CD4-positive, alpha-beta memory T cell (primary cell): ENCODE measurements at places on chromosomes 11 and 22.

DNA sequence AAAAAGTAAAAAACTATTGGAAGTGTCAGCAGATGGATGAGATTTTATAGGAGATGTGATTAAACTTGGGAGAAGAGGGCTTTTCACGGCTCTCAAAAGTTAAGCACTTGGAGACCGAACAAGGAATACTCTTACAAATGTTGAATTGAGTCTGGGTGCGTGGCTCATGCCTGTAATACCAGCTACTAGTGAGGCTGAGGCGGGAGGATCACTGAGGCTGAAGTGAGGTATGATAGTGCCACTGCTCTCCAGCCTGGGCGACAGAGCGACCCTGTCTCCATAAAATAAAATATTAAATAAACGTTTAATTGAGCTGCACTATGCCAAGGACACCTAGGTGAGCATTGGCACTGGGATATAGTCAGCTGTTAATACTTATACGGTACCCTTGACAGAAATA lies 1.9 kb downstream of the CEP57 start:
- H3K27ac ChIP-seq, result no peak overlapping the region
- no peak for DNase-seq
- H3K36me3 ChIP-seq, result no peaks in the 10 kb centered on the region
- H3K4me3 ChIP-seq, result no peak overlapping the region
- H3K27me3 ChIP-seq, result no peaks in the 10 kb centered on the region
- peaks cover 47% of the 10 kb centered on the region for H3K4me1 ChIP-seq

DNA sequence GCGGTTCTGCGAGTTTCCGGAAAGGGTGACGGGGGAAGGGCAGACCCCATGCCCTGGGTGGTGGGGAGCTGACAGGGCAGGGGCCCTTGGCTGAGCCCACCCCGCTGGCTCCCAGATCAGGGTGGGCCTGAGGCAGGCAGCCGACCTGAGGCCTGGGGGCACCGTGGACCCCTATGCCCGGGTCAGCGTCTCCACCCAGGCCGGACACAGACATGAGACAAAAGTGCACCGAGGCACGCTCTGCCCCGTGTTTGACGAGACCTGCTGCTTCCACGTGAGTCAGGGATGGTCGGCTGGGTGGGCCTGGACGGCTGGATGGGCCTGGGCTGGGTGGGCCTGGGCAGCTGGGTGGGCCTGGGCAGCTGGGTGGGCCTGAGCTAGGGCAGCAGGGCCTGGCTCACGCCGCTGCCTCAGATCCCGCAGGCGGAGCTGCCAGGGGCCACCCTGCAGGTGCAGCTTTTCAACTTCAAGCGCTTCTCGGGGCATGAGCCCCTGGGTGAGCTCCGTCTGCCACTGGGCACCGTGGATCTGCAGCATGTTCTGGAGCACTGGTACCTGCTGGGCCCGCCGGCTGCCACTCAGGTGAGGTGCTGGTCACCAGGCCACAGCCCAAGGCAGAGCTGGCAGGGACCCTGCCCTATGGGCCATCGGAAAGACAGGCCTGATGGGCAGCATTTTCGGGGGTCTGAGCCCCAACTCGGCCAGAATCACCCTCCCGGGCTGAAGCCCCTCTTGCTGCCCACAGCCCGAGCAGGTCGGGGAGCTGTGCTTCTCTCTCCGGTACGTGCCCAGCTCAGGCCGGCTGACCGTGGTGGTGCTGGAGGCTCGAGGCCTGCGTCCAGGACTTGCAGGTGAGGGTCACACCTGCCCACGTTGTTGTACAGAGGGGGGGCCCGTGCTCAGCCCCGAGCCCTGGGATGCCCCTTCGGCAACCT lies 1.5 kb downstream of the SYT8 start:
- H3K4me3 ChIP-seq, result no peak overlapping the region
- H3K4me1 ChIP-seq, result peaks cover 22% of the 10 kb centered on the region
- H3K27ac ChIP-seq, result no peak overlapping the region
- no peaks in the 10 kb centered on the region for H3K36me3 ChIP-seq

DNA sequence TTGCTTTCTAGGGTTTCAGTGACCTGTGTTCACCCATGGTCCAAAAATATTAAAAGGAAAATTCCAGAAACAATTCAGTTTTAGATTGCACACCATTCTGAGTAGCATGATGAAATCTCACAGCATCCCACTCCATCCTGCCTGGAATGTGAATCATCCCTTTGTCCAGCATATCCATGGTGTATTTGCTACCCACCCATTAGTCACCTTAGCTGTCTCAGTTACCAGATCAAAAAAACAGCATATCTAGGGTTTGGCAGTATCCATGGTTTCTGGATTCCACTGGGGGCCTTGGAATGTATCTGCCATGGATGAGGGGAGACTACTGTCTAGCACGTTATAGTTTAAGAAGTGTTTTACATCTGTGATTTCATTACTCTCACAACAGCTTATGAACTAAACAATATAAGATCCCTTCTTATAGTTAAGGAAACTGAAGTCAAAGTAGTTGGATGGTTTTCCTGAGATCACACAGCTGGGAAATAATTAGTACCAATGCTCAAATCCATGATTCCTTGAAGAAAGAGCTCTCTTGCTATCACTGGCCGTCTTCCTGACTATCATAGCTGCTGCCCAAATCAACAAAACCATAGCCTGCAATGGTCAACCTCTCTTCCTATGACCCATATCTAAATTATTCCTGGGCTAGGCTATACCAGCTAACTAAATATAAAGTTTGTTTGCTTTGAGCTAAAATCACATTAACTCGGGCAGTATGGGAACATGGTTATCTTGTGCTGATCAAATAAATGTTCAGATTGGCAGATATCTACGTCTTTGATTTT lies 122.6 kb downstream of the MICAL2 start:
- H3K36me3 ChIP-seq, result peaks cover 16% of the 10 kb centered on the region
- peaks cover 23% of the 10 kb centered on the region for H3K4me1 ChIP-seq
- no peak for DNase-seq

DNA sequence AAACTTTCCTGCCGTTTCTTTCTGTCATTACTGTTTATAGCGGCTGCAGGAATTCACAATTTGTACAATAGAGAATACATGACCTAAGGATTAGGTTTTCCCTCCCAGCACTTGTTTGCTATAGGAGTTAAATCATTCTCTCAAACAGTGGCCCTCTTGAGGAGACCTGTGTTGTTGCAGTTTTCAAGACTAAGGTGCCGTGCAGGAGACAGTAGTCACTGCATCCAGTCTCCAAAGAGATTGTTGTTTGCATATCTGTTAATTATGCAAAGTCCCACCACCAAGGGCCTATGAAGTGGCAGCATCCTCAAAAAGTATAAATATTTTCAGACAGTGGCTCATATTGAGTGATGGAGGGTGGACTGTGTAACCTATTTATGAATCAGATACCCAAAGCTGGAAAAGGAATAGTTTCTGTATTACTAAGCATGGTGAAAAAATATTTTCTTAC lies 2.3 kb downstream of the PRSS23 start:
- H3K4me1 ChIP-seq, result peaks cover 10% of the 10 kb centered on the region
- no peak overlapping the region for H3K4me3 ChIP-seq
- DNase-seq, result no peak
- peaks cover 7% of the 10 kb centered on the region for H3K27me3 ChIP-seq
- H3K36me3 ChIP-seq, result no peaks in the 10 kb centered on the region
- no peak overlapping the region for H3K27ac ChIP-seq

GRCh38 chr22:19419086-19419463 lies 12.5 kb downstream of the HIRA start:
- H3K4me3 ChIP-seq, result no peak overlapping the region
- no peaks in the 10 kb centered on the region for H3K36me3 ChIP-seq
- H3K27ac ChIP-seq, result peak overlapping the region; percentile 60
- no peak for DNase-seq
- H3K27me3 ChIP-seq, result no peaks in the 10 kb centered on the region

DNA sequence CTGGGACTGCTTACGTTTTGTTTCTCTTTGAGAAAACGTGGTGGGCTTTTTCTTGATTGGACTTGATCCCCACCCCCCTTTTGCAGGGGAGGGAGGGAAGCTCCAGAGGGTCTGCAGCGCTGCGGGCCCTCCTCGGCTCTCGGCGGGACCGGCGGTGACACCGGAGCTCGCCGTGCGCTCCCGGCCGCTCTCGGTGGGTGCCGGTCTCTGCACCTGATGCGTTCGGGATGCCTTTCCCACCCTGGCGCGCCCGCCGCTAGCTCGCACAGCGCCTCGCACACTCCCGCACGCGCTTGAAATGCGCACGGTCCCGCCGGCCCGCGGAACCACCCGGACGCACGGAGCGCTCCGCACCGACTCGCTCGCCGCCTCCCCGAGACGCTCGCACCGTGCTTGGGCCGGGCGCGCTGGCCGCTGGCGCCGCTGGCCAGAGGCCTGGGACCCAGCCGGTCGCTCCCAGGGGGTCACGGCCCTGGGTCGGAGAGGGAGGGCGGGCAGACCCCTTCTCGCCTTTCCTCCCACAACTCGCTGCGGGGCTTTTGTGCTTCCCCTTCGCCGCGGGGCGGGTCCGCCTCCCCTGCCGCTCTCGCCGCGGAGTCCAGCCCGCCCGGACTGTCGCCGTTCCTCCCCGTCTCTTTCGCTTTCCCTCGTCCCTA lies 1.0 kb downstream of the ZBTB16 start:
- DNase-seq, result no peak
- H3K4me3 ChIP-seq, result no peak overlapping the region
- peaks cover 17% of the 10 kb centered on the region for H3K4me1 ChIP-seq
- peak overlapping the region; percentile 43 for H3K27ac ChIP-seq
- no peaks in the 10 kb centered on the region for H3K36me3 ChIP-seq

- no peaks in the 10 kb centered on the region for H3K27me3 ChIP-seq
- no peak overlapping the region for H3K27ac ChIP-seq
- H3K4me3 ChIP-seq, result no peak overlapping the region
- no peaks in the 10 kb centered on the region for H3K36me3 ChIP-seq
- H3K4me1 ChIP-seq, result no peaks in the 10 kb centered on the region
- no peak for DNase-seq
Observed at GRCh38 chr11:62352355-62353336, 15.4 kb downstream of the ASRGL1 start.

DNA sequence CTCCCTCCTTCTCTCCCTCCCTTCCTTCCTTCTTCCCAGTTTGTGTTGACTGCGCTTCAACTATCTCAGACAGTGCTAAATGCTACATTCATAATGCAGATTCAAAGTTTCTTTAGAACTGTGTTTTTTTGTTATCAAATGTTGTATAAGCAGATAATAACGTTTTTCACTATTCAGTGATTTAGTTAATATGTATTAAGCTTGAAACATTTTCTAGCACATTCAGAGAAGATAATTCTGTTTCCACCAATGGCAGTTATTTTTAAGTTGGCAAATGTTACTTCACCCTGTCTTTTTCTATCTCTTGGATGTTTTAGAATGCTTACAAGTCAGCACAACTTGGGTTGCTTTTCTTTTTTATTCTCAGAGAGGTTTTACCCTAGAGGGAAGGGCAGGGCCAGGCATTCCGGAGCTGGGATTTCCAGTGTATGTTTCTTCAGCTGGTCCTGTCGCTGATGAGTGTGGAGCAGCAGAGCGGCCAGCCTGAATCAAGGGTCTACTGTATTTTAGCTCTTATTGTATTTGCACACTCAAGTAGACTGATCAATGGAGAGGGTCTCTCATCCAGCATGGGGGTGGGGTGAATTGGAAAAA lies 162.3 kb upstream of the ARHGAP20 start:
- H3K27me3 ChIP-seq, result no peaks in the 10 kb centered on the region
- no peak for DNase-seq
- no peaks in the 10 kb centered on the region for H3K4me1 ChIP-seq
- H3K36me3 ChIP-seq, result no peaks in the 10 kb centered on the region
- H3K4me3 ChIP-seq, result no peak overlapping the region

DNA sequence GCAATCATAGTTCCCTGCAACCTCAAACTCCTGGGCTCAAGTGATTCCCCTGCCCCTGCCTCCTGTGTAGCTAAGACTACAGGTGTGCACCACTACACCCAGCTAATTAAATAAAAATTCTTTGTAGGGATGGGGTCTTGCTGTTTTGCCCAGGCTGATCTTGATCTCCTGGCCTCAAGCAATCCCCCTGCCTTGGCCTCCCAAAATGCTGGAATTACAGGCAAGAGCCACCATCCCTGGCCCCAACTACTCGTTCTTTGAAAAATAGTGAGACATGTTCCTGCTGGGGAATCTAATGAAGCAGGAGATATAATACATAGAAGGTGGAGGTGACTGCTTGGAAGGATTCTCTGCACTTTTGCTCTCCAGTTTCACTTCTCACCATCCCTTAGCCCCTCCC lies 40.1 kb upstream of the RFPL3 start:
- no peak overlapping the region for H3K4me3 ChIP-seq
- no peak overlapping the region for H3K27ac ChIP-seq
- no peak for DNase-seq
- no peaks in the 10 kb centered on the region for H3K36me3 ChIP-seq
- no peaks in the 10 kb centered on the region for H3K27me3 ChIP-seq
- no peaks in the 10 kb centered on the region for H3K4me1 ChIP-seq

- H3K27me3 ChIP-seq, result no peaks in the 10 kb centered on the region
- no peaks in the 10 kb centered on the region for H3K36me3 ChIP-seq
- DNase-seq, result no peak
- H3K4me3 ChIP-seq, result no peak overlapping the region
- no peaks in the 10 kb centered on the region for H3K4me1 ChIP-seq
Observed at GRCh38 chr11:115302946-115303703, 201.1 kb downstream of the CADM1 start.

DNA sequence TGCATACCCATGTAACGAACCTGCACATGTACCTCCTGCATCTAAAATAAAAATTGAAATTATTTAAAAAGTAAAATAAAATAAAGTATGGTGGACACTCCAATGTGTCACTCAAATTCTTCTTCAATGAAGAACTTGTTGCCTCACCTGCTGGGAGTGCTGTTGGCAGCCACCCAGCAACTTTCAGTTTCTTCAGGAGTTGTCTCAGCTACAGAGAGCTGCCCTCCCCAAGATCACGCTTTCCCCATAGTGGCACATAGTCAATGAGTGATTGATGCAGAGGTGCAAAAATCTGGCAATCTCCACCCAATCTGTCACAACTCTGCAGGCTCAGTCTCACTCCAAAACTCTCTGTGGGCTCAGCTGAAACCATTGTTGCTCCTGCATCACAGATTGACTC lies 92.3 kb upstream of the C11orf87 start:
- H3K36me3 ChIP-seq, result no peaks in the 10 kb centered on the region
- no peaks in the 10 kb centered on the region for H3K4me1 ChIP-seq
- no peaks in the 10 kb centered on the region for H3K27me3 ChIP-seq
- no peak overlapping the region for H3K4me3 ChIP-seq
- H3K27ac ChIP-seq, result no peak overlapping the region
- DNase-seq, result no peak

DNA sequence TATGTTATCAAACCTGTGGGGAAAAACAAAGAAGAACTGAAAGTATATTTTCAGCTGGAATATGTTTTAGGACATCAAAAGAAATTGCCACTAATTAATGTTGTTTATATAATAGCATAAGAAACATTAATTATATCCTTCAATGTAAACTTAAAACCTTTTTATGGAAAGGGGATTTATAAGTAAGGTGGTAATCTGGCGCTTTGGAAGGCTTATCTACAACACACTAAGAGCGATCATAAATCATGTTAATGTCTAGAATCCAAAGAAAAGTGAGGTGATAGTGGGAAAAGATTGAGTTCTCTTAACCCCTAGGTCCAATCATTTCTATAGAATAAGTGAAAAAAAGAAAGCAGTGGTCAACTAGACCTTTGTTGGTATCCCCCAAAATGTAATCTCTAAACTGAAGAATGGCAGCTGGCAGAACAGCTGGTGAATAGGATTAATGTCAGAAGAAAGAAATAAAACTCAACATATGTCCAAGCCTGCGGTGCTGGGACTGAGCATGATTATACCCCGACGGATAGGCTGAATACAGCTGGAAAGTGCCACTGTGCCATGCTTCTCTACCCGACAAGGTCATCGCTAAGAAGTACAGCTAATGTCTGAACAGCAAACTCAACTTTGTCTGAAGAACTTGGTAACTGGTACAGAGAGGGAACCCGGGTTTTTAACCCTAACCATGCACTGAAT lies 64.0 kb downstream of the SOX6 start:
- no peaks in the 10 kb centered on the region for H3K27me3 ChIP-seq
- no peak overlapping the region for H3K4me3 ChIP-seq
- no peaks in the 10 kb centered on the region for H3K4me1 ChIP-seq
- H3K27ac ChIP-seq, result no peak overlapping the region
- DNase-seq, result no peak
